Left hindlimb (tissue), 1 donor: ENCODE measurements at places on chromosomes 13 and 19.

GRCh38 chr13:64755961-64756360, 2474.2 kb downstream of the PCDH9 start:
- no peak for DNase-seq

- no peak for DNase-seq
These were observed 188.3 kb downstream of the POSTN start for GRCh38 chr13:37410316-37410715.

GRCh38 chr19:18424890-18425514, 5.8 kb downstream of the SSBP4 start:
- DNase-seq = peak; percentile 36

GRCh38 chr19:52415711-52416110, 13.2 kb upstream of the ZNF534 start:
- DNase-seq = no peak
